Cardiac muscle cell (in vitro differentiated cells and primary cell): ENCODE measurements at places on chromosomes 3 and 15.

GRCh38 chr3:116470605-116471197 lies 25.4 kb upstream of the LSAMP start:
- no peak for DNase-seq

DNA sequence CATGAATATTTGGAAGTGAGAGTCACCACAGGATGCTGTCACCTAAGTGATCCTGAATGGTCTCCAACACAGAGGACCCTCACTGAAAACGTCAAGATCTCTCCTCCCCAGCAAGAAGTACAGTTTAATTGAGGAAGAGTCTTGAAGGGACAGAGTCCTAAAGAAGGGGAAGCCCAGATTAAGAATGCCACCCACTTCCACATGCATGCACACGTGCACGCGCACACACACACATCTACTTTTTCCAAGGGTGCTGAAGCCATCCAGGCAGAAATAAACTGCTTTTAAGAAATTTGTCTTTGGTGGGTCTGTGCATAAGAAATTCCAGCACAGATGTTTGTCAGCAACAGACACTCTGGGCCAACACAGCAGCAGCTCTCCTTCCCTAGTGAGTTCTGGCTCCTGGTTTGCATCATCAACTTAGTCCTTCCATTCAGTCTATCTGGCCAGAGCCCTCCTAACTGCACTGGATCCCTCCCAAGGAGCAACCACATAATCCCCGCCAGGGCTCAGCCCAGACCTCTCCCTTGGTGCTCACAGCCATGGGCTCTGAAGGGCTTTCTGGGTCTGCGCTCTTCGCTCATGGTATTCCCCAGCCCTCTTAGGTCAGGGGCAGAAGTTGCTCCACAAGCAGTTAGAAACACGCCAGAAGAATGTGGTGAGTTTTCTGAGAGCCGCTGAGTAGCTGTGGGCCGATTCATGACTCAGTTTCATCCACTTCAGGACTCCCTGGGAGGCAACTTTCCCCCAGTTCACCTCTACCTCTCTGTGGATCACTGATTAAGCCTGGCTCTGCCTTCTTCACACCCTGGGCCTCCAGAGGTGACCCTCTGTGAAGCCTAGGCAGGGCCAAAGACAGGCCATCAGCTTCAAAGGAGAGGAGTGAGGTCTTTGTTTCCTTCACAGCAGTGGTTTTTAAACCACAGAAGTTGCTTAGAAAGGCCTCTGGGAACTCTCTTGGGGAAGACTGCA lies 132.6 kb upstream of the LIPC start:
- DNase-seq, result no peak

- DNase-seq, result peak; percentile 5
Observed at GRCh38 chr3:100665230-100665629, 44.1 kb upstream of the TFG start.

GRCh38 chr3:61264281-61264680 lies 13.0 kb upstream of the FHIT start:
- DNase-seq, result no peak

DNA sequence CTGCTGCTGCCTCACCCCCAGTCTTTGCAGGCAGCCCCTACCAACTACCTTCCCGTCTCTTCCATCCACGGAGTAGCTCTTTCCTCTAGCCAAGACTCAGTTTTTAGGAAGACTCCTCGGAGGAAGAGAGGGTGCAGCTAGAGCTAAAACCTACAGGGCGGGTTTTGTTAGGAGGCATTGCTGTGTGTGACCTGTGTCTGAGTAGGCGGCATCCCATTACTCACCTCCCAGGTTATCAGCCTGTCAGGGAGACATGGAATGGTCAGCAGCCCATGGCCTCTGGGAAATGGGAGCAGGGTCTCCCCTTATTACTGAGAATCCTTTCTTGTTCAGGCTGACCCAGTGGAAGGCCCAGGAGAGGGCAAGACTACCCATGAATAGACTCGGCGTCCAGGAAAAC lies 43.8 kb upstream of the FGD5 start:
- DNase-seq, result no peak

- DNase-seq, result peak; percentile 51
Observed at GRCh38 chr3:70064194-70064779, 64.8 kb downstream of the SAMMSON start.

DNA sequence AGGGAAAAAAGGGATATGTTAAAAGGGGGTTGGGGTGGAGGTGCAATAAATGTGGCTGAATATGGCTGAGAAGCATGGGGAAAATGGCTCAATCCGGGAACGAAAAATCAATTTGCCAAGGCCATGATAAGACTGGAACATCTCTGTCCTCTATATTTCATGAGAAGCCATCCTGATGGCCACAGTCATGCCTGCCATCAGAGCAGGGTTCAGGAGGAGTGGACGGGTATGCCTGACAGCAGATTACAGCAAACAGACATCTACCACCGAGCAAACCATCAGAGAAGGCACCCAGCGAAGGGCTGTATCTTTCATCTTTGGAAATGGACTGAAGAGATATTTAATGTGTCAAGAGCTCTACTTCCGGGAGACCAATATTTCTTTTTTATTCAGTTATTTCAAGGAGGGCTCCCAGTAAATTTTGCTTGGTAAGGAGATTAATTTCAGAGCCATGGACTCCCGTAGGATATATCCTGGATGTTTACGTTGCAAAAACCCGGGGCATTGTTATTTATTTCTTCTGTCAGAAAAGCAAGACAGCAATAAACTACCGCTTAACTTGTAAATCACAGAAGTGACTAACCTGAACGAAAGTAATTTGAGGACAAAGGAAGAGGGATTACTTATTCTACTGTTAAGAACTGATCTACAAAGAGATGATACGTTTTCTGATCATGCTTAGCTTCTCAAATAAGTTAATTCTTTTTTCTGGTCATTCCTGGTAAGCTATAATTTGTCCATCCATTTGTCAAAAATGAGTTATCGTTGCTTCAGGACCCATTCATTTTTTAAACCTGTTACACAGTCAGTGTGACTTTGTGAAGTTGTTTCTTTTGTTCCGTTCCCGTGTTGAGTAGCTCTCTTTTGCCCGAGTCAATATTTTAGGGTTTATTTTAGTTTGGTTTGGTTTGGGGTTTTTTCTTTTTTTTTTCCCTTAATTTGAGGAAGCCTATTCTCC lies 80.6 kb upstream of the CHD2 start:
- DNase-seq, result no peak

- no peak for DNase-seq
Observed at GRCh38 chr3:61141697-61142096, 109.6 kb downstream of the FHIT start.
